ENCODE measurements at places on chromosomes 5 and 9.

- no peak for DNase-seq
Measured at GRCh38 chr5:64615895-64616294, 74.4 kb upstream of the SHISAL2B start.

GRCh38 chr9:72597181-72597517, 75.7 kb downstream of the TMC1 start:
- no peak for DNase-seq

DNA sequence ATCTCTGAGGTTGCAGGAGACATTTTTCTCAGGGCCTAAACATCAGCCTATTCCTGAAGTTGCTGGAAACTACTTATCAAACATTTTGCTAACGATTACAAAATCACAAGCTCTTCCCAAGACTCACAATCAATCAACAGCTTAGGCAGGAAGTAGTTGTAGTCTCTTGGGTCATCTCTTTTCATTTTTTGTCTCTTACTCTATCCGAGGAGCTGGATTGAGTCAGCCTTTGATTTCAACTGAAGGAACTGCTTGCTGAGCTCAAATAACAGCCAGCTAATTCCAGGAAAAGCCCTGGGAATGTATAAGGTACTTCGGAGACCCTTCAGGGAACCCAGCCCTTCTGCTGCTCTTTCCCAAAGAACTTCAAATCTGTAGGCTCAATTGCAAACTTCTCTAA, 398.9 kb downstream of the PLK2 start:
- DNase-seq, result no peak

GRCh38 chr5:15827741-15828140, 327.8 kb downstream of the FBXL7 start:
- DNase-seq, result no peak

DNA sequence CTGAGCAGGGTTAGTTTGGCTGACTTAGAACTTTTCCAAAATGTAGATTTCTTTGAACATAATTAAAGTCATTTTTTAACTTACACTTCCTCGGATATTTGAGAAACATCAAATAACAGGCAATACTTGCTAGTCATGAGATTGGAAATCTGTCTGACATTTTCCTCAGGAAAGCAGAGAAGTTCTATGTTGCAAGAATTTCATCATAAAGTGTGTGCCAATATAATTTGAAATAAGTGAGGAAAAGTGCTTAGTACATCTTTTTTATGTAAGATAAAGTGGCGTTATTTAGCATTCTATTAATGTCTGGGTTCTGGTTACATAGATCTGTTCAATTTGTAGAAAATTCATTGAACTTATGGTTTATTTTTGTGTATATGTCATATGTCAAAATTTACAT, 48.7 kb upstream of the C5orf47 start:
- DNase-seq, result no peak

DNA sequence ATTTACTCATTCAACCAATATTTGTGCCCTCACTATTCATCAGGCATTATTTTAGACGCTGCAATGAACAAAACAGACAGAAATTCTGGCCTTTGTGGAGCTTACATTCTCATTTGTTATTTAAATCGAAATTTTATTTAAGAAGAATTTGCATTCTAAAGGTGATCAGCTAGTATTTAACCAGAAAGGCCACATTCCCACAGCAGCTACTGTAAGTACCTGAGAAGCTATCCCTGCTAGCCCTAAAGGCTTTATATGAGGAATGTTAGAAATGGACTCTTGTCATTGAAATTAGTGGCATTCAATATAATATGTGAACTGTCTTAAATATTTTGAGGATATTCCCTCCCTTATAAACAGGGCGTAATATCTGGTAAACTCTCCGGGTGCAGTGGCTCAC, 35.0 kb upstream of the GOLM1 start:
- no peak for DNase-seq

GRCh38 chr9:5185220-5185840, at the start of gene INSL6:
INSL6 (minus strand) TSS chr9:5185639; CDS start chr9:5185602, 37 bp downstream.
- no peak for DNase-seq

GRCh38 chr9:75138260-75139040, 50.1 kb downstream of the OSTF1 start:
- DNase-seq, result no peak

DNA sequence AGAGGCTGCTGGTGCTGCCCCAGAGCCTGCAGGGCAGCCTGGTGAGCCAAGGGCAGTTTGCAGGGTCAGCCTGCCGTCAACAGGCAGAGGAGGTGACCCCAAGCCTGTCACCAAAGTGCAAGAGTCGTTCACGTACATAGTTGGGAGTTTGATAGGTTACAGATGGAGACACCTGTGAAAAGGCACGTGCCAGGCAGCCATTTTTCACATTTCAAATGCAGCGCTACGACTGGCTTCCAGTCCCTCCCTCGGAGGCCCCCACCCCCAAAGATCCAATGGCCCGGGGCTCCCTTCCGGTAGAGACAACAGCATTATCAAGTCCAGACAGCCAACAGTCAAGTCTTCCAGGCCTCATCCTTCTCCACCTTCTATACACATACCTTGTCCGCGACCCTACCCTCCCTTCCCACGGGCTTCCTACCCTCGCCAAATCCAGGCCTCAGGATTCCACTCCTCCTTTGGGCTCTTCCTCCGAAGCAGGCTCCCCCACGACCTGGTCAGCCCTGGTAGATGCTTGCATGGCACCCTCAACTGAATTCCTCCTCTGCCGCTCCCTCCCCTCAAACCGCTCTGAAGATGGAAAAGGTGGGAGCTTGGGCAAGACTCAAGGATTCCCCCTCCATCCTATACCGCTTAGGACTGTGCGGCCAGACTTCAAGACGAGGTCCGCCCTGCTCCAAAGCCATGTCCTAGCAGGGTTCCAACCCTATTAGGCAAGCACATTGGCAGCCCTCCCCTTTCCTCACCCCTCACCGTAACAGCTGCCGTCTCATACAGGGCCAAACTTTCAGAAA, 13.2 kb downstream of the HNRNPH1 start:
- DNase-seq, result peak; percentile 14

GRCh38 chr5:163670036-163670435, 164.6 kb downstream of the MAT2B start:
- no peak for DNase-seq

DNA sequence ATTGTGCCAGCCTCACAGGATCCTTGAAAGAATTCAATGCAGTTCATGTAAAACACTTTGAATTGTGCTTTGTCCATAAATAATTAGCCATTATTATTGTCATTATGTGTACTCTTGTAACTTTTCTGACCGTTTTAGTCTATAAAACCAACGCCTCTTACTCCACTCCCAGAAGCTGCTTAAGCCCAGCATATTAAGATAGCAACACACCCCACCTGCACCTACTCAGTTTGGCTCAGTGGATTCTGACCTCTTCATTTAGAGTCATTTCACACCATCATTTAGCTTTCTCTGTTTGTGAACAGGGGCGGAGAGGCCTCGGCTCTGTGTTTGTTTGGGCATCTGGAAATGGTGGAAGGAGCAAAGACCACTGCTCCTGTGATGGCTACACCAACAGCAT, 205.1 kb downstream of the PCSK5 start:
- no peak for DNase-seq

- no peak for DNase-seq
Measured at GRCh38 chr5:151113651-151114050, 32.8 kb upstream of the TNIP1 start.

GRCh38 chr9:114571391-114571790, 16.2 kb upstream of the ATP6V1G1 start:
- no peak for DNase-seq

- DNase-seq, result no peak
Measured at GRCh38 chr9:71760901-71761300, 7.4 kb downstream of the CEMIP2 start.

DNA sequence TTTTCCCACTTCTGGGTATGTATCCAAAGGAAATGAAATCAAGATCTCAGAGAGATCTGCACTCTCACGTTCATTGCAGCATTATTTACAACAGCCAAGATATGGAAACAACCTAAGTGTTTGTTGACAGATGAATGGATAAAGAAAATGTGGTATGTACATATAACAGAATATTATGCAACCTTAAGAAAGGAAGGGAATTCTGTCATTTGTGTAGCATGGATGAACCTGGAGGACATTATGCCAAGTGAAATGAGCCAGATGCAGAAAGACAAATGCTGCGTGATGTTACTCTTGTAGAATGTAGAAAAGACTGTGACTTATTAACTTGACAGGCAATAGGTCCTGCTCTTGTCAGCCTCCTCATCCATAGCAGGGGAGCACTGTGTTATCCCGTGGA, 31.4 kb downstream of the PPARGC1B start:
- no peak for DNase-seq

- no peak for DNase-seq
Measured at GRCh38 chr5:14587150-14587549, 5.6 kb downstream of the OTULINL start.

GRCh38 chr9:107246259-107247254, 36.5 kb upstream of the RAD23B start:
- no peak for DNase-seq

- no peak for DNase-seq
Measured at GRCh38 chr5:178298283-178298807, 65.7 kb upstream of the PHYKPL start.

- no peak for DNase-seq
Measured at GRCh38 chr5:14490309-14490711, 91.3 kb upstream of the OTULINL start.

- DNase-seq, result no peak
Measured at GRCh38 chr5:168408561-168409305, 77.5 kb upstream of the RARS1 start.

DNA sequence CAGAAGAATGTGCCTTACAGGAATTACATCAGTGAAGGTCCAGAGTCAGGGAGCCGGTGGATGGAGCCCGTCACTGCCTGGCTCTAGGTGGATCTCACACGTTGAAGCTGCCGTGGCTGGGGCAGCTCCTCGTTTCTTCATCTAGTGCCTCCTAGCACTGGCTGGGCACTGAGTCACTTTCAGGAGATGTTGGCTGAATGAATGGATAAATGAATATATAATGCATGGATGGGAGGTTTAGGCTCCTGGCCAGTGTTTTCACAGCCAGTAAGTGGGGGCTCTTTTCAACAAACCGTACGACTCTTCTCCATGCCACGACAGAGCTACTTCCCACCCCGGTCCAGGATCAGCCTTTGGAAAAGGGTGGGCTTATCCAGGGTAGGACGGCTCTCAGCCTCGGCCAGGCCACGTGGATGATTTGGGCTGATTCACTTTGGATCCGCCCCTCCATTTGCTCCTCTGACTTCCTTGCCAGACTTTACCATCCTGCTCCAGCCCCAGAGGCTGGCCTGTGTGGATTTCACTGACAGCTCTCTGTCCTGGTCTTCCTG, 1.3 kb upstream of the SH3PXD2B start:
- no peak for DNase-seq

DNA sequence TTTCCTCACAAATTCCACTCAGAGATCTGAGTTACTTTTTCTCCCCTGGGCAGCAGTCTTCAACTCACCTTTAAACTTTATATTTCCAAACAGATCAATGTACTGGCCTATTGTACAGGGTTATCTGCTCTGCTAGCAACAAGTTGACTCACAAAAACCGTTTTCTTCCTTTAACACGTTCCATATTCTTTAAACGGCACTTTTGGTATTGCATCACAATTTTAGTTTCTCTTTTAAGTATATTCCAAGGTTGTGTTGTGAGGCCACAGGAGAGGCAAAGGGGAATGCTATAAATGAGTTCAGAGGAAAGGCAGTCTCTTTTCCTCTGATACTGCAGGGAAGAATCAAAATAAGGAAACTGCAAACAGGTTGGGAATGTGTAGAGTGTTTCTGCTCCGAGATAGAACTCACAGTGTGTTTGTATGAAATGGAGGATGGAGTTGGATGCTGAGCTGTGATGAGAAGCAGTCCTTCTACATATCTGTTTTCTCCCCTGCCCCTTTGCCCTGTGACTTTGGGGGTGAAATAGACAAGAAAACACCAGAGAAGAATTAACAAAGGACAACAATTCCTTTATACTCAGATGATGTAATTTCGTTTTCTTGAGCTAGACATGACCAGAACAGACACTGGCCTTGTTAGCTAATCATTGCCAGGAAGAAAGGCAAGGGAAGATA, 9.9 kb upstream of the ALDOB start:
- no peak for DNase-seq

DNA sequence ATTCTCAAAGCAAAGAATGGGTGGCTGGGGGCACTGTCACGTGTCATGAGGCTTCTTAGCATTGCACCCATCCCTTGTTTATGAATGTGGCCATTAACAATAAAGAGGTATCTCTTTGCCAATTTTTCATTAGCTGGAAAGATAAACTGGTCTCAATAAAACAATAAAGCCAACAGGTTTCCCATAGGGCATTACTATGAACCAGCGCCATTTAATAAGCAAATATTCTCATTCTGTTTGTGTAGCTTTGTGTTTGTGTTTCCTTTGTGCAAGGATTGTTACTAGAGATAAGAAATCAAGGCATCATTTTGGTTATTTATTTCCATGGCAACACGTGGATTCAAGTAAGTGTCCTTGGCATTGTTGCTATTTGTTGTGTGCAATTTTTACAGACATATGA, 37.6 kb upstream of the CAST start:
- DNase-seq, result no peak

DNA sequence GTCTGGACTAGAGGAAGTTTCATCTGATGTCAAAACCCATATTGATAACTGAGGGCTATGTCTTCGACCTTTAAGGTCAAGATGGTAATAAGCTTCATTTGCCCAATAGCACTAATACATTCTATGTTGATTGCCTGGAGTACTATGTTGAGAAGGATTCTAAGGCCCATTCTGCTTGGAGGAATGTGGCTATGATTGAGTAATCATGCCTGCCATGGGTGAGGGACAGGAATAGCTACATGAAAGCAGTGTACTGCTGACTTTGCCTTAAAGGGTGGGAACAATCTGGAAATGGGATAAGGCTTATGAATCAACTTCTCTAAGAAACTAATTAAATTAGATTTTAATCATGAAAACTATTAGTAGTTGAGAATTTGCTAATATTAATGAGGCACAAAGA, 13.6 kb downstream of the NNT start:
- no peak for DNase-seq

DNA sequence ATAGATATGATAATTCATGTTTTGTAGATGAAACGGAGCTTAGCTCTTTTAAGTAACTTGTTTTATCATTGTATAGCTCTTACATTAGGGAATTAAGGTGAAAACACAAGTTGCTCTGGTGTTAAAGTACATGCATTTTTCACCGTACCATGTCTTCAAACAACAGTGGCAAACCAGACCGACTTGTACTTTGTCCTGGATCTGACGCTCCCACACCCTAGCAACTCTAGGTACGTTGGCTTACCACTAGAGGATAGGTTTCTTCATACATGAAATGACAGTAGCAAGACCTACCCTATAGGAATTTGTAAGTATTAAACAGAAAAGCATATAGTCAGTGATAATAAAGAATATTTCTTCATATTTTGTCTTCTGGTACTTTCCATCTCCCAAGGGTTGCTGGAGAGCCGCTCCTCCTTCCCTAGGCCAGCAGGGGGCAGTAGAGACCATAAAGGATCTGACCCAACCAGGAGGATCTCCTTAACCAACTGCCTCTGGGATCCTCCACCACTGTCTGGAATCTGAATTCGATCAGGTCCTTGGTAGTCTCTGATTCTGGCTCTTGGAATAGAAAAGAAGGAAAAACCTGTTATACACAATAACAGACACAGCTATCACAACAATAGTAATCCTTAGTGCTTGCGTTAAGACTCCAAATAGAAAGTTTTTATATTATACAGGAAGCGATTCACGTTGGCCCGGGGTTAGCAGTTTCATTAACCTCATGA, 136.7 kb downstream of the CAVIN4 start:
- peak; percentile 52 for DNase-seq

GRCh38 chr5:159211729-159212174, 2.4 kb upstream of the RNF145 start:
- no peak for DNase-seq
